ENCODE measurements at places on chromosomes 11 and 22.

DNA sequence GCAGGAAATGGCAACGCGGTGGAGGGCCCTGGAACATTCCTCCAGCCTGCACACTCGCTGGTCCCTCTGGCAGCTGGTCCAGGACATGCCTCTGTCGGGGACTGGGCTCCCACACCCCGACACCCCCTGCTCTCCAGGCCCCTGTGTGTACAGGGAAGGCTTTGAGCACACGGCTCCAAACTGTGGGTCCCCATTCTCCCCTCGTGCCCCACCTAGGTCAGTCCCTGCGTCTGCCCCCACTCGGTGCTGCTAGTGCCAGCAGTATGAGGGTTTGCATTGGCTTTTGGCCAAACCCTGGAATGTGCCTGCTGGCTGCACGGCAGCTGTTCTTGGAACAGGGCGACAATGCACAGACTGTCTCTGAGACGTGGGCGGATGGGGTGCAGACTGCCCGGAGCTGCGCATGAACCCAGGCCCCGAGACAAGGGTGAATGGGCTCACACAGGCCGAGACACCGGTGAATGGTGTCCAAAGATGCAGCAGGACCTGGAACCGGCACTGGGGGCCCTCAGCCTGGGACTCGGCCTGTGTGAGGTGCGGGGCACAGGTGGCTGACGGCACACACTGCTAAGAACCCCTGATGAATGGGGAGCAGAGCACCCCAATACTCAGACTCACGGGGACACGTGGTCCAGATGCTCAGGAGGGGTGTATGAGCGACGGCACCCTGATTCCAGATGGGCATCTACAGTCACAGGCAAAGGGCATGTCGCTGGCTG, 7.5 kb upstream of the SYT8 start:
- no peak for DNase-seq

- no peak for DNase-seq
Observed at GRCh38 chr22:41816241-41816640, 15.8 kb downstream of the CCDC134 start.

DNA sequence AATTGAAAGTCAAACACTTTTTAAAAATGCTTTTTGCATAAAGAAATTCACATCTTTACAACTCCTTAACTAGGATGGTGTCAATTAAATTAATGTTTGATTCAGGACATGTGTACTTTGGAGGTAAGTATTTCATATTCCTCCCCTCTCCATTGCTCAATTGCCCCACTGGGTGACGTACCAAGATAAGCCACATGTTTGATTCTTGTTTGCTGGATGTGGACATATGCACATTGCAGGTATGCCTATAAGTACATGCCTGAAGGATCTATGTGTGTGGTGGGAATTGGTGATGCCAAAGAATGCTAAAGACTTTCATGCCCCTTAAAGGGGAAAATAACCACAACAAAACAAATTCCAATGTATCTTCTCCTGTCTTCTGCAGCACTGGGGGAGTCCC, 5.8 kb downstream of the CD44 start:
- no peak for DNase-seq

DNA sequence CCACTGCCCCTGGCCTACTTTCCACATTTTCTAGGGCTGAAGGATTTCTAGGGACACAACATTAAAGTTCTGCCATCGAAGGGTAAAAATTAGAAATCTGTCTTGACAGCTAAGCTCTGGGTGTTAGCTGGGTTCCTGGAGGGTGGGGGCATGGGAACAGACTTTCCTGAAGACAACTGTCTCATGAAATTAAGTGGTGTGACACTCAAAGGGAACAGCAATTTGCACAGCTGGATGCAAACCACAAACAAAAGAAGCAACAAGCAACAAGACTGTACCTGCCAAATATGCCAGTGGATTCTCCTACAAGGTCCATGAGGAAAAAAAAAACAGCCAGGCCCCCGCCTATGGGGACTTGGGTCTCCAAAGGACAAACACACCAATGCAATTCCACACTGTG, 32.5 kb downstream of the WT1 start:
- DNase-seq = no peak

DNA sequence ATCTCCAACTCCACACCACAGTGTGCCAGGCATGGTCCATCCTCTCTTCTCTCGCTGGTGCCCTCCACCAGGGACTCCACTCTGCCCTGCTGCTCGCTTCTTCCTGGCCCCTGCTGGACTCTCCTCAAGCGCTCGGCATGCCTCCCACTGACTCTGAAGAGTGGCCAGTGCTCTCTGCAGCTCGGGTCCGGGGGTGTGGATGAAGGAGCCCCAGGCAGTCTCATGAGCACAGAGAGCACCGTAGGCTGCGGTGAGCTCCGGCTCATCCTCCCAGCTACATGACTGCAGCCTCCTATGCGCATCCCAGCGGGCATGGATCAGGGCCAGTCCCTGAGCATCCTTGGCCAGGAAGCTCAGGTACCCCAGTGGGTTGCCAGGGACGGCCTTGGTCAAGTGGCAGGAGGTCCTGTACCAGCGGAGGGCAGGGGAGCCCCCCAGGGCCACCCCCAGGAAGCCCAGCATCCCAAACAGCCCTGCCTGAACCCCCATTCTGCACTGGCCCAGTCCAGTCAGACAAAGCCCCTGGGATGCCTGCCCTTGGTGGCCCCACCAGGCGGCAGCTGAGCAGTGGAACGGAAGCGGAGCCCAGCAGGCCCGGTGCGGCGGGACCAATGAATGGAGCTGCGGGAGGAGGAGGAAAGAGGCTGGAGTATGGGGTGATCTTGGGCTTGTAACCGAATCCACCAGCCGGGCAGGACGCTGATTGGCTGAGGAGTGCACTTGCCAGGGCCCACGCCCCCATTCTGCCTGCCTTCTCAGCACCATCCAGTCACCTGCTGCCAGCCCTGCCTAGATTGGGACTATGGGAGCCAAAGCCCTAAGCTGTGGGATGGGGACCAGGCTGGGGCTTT, at the start of gene PLA2G3:
TSS of gene PLA2G3 (minus strand) at position 643 of the 851 bp plus-strand sequence. CDS start at position 489, 154 bp downstream.
- no peak for DNase-seq
